ENCODE measurements at places on chromosomes 2 and 18.
A peak's percentile ranks its signal among the peaks of the same experiment; 100 is the strongest.

DNA sequence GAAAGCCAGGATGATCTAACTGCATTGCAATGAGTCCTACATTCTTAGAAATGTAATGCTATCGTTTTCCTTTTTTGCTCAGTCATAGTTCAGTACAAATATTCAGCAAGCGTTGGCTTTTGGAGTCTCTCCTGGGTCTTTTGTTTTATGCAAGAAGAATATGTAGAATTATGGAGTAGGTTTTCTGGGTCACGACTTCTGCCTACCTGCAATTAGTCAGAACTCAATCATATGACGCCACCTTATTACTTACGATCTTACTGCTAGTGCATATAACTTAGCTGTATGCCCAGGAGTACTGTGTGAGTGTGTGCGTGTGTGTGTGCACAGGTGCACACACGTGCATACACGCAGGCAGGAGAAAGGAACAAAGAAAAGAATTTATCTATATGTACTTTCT is 640.2 kb downstream of the STK39 start:
- no peak for DNase-seq

GRCh38 chr2:174563530-174564282 is 33.9 kb downstream of the WIPF1 start:
- no peak for DNase-seq

DNA sequence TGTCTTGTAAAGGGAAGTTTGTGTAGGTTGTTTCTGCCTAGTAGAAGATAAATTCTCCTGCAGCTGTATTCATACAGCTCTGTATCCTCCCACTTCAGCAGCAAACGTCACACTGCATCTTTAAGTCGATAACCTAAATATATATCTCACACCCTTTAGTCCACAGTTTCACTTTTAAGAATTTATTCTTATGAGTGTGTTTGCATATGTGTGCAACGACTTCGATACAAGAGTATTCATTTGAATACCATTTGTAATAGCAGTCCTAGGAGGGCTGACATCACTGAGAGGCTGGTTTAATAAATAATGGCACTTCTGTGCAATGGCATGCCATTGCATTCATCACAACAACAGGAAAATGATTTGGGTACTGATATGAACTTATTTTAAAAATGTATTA is 63.8 kb upstream of the MSH6 start:
- no peak for DNase-seq

- peak; percentile 35 for DNase-seq
These were observed 78.8 kb upstream of the TTC39C start for GRCh38 chr18:23935804-23936203.

- no peak for DNase-seq
These were observed 7.3 kb upstream of the PRLH start for GRCh38 chr2:237558961-237559641.

DNA sequence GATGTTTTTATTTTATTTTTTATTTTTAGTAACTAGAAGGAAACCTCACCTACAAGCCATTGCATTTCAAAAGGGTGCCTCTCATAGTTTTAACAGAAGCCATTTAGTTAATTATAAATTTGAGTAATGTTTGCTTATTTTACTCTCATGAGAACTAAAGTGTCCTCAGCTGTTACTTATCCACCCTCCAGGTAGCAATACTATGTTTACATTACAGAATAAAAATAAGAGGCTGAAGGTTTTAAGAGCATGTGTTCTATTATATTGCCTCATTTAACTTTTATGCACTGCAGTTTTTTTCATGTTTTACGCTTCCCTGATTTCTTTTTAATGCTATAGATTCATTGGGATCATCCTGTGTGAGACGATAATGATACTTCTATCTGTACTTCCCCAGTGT is 235.5 kb downstream of the THSD7B start:
- DNase-seq: no peak

GRCh38 chr2:43751476-43751990 is 22.3 kb upstream of the DYNC2LI1 start:
- DNase-seq: no peak

DNA sequence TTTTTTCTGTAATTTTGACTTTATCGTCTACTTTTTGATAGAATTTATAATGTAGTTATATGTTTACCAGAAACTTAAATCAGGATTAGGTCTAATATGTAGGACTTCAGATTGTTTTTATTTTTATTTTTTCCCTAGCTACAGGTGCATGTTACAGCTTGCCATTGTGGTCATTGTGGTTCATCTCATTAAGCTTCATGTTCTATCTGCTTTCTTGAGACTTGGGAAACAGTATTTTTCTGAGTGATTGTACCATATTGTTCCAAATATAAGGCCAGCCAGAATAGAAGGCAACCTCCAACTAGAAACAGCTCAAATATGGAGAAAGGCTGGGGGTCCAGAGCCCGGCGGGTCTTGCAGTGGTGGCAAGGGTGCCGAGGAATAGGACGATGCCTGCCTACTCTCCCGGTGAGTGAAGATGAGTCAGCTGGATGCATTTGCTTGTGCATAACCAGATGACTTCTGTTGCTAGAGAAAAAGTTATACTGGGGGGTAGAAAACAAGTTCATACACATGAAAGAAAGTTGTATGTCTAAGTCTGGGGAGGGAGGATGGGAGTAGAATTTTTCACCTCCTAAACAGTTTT is 188.4 kb downstream of the CCDC85A start:
- DNase-seq: no peak

DNA sequence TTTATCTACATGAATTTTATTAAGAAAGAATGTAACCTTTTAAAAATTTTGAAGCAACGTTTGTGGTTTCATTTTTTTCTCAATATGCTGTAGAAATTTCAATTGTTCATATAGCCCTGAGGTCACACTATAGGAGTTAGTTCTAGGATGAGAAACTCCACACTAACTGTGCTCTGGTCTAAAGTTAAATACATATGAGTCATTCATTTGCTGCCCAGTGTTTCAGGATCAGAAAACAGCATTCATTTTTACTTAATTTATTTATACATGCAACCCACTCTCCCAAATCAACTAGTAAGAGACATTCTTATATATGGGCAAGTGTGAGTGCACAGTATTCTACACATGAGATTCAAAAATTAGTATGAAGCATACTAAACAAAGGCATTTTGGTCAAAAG is 137.9 kb downstream of the DOCK10 start:
- no peak for DNase-seq

- no peak for DNase-seq
These were observed 19.6 kb upstream of the SERPINB11 start for GRCh38 chr18:63683152-63683551.

DNA sequence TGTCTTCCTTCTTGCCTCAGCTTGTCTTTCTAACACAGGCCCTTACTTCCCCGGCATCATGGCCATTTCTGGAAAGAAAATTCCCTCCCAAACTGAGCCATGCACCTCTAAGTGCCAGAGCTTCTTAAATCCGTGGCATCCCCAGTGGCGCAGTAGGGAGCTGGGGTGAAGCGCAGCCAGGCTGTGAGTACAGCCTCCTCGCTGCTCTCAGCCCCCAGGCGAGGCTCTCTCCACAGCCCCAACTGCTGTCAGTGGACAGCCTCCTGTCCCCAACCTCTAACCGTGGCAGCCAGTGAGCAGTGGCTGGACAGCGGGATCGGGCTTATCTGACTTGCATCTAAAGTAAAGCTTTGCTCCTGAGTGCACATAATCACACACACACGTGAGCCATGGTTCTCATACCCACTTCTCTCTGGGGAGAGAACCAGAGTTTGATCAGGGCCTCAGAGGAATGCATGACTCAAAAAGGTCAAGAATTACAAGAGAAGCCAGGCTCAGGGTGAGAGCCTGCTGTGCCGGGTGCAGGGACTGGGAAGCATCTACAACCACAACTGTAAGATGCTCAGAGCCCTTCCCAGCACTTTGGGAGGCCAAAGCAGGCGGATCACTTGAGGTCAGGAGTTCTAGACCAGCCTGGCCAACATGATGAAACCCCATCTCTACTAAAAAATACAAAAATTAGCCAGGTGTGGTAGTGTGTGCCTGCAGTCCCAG is 50.7 kb downstream of the SFXN5 start:
- peak; percentile 23 for DNase-seq

DNA sequence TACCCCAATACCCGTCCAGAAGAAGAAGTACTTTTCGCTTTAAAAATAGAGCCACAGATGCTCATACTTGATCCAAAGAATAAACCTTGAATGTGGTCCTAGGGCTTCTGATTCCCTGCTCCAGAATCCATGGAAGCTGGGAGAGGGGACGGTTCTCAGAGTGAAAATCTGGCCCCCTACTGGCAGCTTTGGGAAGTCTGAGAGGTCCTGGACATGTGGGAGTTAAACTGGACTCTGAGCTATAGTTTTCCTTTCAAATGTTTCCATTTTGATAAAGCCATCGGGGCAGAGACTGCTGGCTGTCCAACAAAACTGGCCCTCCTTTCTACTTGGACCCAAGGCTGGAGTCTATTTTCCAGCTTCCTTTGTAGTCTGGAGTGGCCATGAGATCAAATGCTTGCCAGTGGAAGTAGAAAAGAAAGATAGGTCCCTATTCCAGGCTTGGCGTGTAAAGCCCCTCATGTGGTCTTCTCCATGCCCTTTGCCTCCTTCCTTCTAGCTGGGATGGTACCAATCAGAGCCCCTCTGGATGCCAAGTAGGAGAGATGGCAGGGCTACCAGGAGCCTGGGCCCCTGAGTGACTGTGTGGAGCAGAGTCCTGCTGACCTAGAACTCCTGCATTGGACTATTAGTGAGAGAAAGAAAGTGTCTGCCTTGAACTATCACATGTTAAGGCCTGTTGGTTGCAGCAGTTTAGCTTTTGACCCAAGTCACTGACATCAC is 37.7 kb upstream of the TBC1D8 start:
- no peak for DNase-seq

DNA sequence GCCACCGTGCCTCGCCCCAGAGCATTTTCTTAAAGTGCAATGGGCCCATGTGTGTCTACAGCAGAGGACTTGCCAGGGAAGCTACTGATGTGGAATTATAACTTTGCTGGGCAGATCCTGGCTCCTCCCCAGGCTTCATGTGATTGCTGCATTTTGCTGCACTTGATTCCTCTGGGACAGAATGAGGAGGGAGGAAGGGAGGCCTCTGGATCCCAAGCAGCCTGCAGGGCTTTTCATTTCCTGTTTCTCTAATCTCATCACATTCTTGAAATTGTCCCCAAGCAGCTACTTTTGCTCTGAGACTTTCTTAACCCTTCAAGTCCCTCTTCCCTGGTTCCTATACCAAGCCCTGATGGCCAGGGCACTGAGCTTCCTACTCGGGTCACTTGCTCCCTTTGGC is 134.4 kb upstream of the SEC11C start:
- no peak for DNase-seq

DNA sequence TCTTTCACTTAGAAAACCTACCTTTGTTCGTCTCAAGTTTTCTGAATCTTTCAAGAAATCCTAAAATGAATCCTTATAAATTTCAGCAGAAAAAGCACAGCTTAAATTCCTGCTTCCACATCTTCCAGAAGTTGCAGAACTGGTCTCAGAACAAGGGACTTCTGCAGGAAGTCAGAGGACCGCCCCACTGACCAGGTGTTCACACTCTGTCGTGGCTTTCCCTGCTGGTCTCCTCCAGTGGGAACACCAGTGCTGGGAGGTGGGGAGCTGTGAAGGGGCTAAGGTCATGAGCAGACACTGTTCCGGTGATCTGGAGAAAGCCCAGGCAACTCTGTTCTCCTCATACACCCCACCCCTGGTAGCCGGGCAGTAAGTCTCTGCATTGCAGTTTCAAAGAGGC is 3.5 kb downstream of the FAM110C start:
- no peak for DNase-seq

GRCh38 chr2:56871644-56872043 is 687.9 kb downstream of the CCDC85A start:
- DNase-seq: no peak

DNA sequence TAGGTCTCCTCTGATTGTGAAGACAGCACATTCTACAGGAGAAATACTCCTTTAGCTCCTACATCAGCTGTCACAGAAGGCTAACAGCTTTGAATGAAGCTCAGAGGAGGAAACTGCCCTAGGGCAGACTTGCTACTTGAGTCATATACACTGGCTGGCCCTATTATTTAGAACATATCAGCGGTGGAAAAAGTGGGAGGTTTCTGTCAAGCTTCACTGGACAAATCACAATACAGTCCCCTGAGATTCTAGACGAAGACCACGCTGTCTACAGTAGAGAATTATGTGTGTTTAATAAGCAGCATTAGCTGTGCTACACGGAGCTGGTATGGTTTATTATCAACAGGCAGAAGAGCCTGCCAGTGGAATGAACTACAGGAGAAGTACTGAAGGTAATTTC is 230.9 kb upstream of the FSIP2 start:
- DNase-seq: no peak

GRCh38 chr18:62539284-62540165 is 16.7 kb downstream of the ZCCHC2 start:
- no peak for DNase-seq

DNA sequence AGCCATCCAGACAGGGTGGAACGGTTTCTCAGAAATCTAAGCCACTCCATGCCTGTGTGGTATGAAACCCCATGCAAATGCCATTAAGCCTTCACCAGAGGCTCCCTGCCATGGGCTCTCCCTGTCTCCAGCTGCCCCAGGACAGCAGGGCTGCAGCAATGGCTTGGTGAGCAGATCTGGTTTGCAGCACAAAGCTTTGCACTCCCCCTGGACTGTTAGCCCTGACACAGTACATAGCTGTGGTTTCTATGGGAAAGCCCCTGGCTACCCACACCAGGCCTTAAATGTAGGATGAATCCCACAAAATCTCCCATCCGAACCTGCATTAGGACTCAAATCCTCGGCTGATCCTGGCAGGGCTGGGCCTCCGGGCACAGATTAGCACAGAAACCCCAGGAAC is 291.6 kb downstream of the TNS1 start:
- no peak for DNase-seq

DNA sequence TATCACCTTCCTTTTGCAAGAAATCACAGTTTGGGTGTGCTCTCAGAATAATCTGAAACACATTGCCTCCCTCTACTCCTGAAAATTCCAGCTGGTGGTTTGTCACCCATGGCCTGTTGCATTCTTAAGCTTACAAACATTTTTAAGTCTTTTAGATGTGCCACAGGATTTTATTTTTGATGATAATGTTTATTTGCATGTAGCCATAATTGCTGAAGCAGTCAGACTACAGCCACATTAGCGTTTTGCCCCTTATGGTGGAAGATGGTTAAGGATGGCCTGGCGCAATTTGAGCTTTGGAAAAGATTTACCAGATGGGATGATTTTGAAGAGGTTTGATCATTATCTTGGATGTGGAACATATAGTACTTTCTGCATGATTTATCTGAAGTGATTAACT is 439.5 kb downstream of the MEIS1 start:
- DNase-seq: no peak

- DNase-seq: no peak
These were observed 170.4 kb upstream of the SESTD1 start for GRCh38 chr2:179435000-179435399.

All from CD8-positive, alpha-beta T cell (primary cell).